ENCODE measurements at places on chromosomes 3 and 15.

DNA sequence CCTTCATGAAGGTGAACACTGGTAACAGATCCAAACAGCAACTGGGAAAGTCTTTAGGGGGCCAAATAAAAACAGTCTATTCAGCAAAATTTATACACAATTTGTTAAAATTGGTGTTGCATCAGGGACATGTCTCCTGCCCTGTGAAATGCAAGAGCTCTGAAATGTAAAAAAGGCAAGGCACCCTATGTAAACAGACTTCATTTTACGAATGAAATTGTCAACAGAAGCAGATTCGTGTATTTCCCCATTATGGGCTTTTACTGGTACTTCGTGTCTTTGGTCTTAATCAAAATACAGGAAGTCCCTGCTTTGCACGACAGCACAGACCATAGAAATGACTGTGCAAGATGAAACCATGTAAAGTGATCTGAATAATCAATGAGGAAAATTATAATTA, 127.3 kb upstream of the THBS1 start:
- no peak for DNase-seq

GRCh38 chr3:168295027-168295426, 199.3 kb upstream of the GOLIM4 start:
- DNase-seq = no peak

- no peak for DNase-seq
Measured at GRCh38 chr3:31732548-31732947, 199.8 kb downstream of the STT3B start.

GRCh38 chr15:49987198-49987785, 131.7 kb downstream of the ATP8B4 start:
- DNase-seq = no peak

GRCh38 chr15:98155356-98155755, 194.9 kb downstream of the ARRDC4 start:
- no peak for DNase-seq

GRCh38 chr3:55611121-55611520, 124.0 kb upstream of the WNT5A start:
- no peak for DNase-seq

GRCh38 chr3:8619548-8619947, 25.1 kb downstream of the SSUH2 start:
- no peak for DNase-seq

DNA sequence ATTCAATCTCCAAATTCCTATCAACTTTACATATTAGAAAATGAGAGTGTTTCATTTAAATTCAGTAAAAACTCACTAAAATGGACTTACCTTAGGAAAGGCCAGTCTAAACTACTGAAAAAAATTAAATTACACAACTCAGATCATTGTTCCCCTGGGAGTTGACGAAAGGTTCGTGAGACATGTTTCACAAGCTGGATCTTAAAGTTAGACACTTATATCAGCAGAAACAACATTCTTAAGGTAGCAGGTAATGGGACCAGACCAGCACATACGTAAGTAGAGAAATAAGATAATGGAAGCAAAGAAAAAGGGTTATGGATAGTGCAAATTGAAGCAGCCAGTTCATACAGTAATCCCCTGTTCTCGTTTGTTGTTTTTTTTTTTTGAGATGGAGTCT, 8.9 kb downstream of the RFX7 start:
- no peak for DNase-seq

DNA sequence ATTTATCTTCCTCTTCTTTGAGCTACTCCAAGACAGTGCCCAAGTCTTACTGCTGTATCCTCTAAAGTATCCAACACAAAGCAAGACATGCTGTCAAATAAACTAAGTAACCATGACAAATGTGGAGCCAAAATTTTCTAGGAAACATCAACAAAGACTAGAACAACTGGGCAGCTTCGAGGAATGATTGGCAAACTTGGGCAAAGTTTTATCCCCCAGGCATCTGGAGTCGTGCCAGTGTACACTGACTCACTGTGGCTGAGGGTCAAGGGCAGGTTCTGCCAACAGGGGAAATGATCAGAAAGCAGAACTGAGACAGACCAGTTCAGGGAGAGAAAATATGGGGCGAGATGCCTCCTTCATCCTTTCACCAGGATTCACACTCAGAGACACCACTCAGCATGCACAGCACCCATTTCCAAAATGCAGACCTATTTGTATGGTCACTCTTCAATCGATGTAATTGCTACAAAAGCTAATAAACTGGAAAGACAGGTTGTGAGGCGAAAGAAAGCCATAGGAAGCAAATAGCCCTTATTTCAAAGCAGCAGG, 65.8 kb downstream of the MB21D2 start:
- no peak for DNase-seq

DNA sequence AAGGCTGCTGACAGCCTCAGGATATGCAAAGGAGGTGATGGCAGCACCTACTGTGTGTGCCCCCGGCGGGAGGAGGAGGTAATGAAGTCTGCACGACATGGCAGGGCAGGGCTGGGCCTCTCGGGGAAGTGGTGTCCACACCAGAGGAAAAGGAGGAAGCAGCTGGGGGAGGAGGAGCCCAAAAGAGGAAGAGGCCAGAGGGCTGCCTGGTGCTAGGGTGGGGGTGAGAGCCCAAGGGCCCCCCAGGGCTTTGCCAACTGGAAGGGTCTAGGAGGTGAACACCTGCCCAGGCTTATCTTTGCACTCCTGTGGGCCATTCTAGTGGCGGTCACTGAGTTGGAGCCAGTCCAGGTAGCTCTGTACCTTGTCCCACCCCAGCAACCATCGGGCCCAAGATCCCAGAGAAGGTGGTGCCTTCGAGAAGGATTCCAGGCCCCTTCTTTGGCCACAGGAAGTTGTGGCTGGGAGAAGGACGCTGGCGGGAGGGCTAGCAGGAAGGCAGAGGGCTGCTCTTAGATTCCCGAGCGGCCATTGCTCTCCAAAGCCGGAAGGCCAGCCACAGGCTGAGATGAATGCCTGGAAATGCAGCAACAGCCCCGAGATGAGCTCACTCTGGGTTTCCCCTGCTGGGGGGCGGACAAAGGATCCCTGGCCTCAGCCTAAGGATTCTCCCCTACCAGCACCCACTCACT, 7.0 kb downstream of the GNAI2 start:
- DNase-seq = peak; percentile 78

DNA sequence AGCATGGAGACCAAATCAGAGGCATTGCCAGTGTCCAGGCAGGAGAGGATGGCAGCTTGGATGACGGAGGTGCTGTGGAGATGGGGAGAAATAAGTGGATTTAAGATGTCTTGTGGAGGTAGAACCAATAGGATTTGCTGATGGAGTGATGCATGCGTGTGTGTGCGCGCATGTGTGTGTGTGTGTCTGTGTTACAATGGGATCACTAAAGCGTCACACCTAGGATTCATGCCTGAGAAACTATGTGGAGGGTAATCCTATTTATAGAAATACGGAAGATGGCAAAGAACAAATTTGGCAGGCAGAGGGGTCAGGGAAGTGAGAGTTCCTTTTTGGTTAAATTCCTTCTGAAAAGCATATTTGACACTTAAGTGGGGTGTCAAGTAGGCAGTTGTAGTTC, 64.8 kb upstream of the ARL8B start:
- DNase-seq = no peak

GRCh38 chr3:27577504-27577903, 93.3 kb upstream of the SLC4A7 start:
- DNase-seq = no peak
